ENCODE measurements at places on chromosomes 7 and 10.

- DNase-seq = no peak
Measured at GRCh38 chr7:108408296-108408991, 47.8 kb downstream of the NRCAM start.

DNA sequence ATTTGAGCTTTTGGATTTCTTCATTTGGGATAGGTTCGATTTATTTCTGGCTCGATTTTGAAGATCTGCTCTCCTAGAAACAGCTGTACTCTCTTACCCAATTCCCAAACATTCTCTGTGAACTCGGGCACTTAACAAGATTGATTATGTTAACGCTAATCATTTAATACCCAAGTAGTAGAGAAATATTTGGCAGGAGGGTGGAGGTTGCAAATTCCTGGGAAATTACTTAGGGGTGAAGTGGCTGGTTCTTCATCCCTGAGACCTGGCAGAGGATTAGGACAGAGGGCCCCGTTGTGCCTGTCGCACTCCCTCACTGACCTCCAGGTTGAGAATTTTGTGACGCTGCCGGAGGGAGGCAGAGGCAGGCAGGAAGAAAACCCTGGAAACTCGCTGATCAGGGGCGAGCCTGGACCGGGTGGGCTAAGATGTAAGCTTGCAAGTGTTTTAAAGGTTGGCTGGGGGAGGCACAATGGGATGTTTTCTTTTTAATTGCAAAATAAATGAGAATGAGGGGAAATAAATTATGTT, 182.6 kb downstream of the TCF7L2 start:
- DNase-seq = no peak

GRCh38 chr7:71363223-71363622, 231.3 kb downstream of the GALNT17 start:
- no peak for DNase-seq

- DNase-seq = no peak
Measured at GRCh38 chr7:86814661-86815379, 171.1 kb downstream of the GRM3 start.

GRCh38 chr10:91367127-91367531, 43.0 kb upstream of the HECTD2 start:
- no peak for DNase-seq

DNA sequence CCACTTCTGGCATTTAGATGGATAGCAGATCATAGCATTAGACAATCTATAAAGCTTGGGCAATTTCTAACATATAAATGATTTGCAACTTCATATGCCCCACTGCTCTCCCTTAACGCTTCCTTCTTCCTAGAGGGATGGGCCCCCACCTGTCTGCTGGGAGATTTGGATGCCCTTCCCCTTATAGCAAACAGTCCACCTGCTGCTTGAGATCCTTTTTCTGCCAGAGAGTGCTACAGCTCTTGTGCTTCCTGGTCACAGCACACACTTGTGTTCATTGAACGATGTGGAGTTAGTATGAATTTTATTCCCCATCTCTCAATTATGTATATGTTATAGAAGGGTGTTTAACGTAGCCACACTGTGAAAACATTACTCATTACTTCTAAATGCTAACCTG, 10.4 kb upstream of the PCGF5 start:
- DNase-seq = no peak

- DNase-seq = no peak
Measured at GRCh38 chr7:44971188-44971901, 7.5 kb downstream of the MYO1G start.

DNA sequence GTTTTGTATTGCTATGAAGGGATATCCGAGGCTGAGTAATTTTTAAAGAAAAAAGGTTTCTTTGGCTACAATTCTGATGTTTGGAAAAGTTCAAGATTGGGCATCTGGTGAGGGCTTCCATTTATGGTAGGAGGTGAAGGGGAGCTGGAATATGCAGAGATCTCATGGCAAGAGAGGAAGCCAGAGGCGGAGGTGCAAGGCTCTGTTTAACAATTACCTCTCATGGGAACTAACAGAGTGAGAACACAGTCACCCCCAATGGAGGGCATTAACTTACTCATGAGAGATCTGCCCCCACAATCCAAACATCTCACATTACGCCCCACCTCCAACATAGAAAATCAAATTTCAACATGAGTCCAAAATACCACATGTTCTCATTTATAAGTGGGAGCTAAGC, 62.0 kb downstream of the AKR1D1 start:
- DNase-seq = no peak

GRCh38 chr10:71804077-71804476, 30.8 kb upstream of the VSIR start:
- no peak for DNase-seq

GRCh38 chr7:125465527-125465926, 535.9 kb upstream of the POT1 start:
- no peak for DNase-seq

- DNase-seq = peak; percentile 59
Measured at GRCh38 chr10:101062232-101063049, 652 bp downstream of the KAZALD1 start.

DNA sequence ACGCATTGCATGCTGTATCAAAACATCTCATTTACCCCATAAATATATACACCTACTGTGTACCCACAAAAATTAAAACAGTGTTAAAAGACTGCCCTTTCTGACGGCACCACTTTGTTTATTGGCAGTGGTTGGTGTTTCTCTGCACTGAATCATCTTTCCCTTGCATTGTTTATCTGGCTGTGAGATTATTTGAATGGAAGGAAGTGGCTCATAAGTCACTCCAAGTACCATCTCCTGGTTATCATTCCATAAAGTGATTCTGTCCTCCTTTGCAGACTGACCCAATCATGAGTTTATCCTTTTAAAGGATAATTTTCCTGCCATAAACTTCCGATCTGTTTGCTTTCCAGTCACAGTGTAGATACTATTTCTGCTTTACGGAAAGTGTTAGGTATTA, 183.8 kb downstream of the CAMK1D start:
- DNase-seq = no peak

GRCh38 chr7:2799253-2799652, 44.9 kb downstream of the GNA12 start:
- no peak for DNase-seq

GRCh38 chr10:86411281-86411841, 44.8 kb upstream of the GRID1 start:
- DNase-seq = no peak

GRCh38 chr10:98150544-98150943, 16.1 kb downstream of the R3HCC1L start:
- no peak for DNase-seq

DNA sequence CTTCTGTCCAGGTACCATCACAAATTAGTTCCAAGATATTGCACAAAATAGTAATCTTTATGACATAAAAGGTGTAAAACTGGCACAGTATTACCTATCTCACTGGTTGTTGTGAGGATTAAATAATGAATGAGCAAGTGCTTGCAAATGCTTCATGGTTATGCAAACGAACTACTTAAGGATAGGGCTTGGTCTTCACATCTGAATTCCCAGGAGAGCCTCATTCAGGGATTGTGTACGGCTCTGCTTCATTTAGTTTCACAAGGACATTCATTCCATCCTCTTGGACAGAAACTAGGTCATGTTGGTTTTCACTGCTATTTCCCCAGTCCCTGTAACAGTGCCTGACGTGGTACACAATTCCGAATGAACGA, 12.1 kb downstream of the ABCA13 start:
- DNase-seq = no peak

DNA sequence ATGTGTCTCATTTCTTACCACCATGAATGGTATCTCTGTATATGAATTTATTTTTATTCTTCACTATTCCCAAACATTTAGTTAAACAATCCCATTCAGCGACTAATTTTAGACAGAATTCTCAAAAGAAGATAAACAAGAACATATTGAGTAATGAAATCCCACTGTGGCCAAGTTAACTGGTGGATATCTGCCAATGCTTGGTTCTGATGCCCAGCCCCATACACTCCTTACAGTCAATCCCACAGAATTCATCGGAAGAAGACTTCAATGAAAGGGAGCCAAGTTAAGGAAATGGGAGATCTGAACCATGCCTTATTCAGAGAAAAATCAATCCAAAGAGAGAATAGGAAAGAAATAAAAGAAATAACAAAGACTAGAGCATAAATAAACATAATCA, 518.0 kb downstream of the XPNPEP1 start:
- DNase-seq = no peak

GRCh38 chr10:326350-326749, 191.1 kb downstream of the ZMYND11 start:
- DNase-seq = no peak

DNA sequence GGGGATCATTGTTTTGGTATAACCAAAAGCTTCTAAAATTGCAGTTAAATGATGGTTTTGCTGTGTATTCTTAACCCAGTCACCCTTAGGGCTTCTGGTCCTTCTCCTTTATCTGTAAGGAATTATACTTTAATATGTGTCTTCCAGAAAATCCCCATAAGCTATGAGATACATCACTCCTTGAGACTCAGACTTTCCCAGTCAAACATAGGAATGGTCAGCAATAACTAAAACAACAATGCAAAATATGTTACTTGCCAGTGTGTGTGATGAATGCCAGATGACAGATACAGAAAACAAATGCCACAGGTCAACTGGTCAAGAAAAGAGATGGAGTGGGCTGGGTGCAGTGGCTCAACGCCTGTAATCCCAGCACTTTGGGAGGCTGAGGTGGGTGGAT, 10.1 kb downstream of the ADD3 start:
- DNase-seq = no peak

GRCh38 chr7:131076711-131077181, 250.9 kb upstream of the MKLN1 start:
- no peak for DNase-seq

GRCh38 chr10:96598846-96599245, 12.0 kb upstream of the TM9SF3 start:
- no peak for DNase-seq

DNA sequence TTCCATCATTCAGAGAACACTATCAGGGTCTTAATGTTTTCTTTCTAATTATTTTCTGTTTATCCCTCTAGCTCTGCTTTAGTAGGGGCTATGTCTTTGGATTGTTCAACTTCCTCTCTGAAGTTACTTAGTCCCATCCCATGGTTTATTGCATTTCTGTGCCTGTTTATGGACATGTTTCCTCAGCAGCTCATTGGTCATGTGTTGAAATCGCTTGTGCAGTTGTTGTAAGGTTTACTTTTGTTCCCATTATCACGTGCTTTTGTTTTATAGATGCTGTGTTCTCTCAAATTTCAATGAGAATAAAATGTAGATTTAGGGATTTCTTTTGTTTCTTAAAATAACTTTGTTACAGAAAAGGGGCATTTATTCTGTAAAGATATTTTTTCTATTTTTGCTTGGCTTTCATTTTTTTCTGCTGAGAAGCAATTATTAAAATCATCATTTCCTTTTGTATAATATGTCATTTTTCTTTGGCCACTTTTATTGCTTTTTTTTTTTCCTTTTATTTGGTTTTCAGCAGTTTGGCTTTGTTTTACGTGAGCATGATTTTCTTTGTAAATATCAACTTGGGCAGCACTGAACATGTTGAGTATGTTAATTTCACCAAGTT, 110.9 kb downstream of the CCDC7 start:
- no peak for DNase-seq

- DNase-seq = no peak
Measured at GRCh38 chr7:31864646-31865045, 177.6 kb downstream of the PPP1R17 start.

DNA sequence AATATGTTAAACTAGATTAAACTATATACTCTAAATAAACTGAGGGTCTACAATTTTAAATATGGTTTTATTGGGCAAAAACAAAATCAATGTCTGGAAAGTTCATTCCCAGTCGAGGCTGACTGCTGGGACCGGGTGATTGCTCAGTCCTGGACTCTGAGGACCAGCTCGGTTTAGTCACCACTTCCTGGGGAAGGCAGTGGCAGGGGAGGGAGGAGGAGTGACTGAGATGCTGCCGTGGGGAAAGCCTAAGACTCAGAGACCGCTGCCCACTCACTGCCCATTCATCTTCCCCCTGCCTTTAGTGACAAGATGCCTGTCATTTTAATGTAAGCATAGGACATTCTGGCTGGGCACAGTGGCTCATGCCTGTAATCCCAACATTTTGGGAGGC, 29.0 kb downstream of the ATOH7 start:
- DNase-seq = no peak

GRCh38 chr10:35545878-35546590, 59.1 kb upstream of the GJD4 start:
- DNase-seq = no peak
